H9 (cell line): ENCODE measurements at places on chromosomes 16 and 17.

DNA sequence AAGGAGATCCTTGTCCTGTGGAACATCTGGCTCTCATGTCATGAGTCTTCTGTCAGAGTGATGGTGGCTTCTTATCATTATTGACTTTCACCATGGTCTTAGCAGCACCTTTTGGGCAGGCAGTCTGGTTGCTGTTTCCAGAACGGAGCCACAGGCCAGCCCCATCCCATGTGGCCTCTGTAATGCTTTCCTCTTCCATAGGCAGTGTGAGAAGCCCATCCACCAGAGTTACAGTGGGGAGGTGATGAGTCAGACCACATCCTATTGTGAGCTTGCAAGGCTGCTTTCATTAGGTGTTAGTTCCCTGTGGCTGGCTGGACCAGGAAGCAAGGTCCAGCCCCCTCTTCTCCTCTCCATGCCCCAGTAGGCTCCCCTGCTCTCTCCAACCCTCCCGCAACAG lies 30.8 kb upstream of the SPACA3 start:
- DNase-seq: no peak

DNA sequence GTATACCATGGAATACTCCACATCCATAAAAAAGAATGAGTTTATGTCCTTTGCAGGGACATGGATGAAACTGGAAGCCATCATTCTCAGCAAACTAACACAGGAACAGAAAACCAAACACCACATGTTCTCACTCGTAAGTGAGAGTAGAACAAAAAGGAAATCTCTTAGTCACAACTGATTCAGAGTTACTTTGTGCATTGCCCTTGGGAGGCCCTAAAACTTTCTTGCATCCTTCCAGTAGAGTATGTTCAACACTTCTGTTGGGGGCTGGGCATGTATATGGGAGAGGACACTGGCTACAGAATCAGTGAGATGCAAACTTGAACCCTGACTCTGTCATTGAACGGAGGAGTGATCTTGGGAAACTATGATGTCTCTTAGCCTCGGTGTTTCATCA lies 147.4 kb upstream of the IRX5 start:
- DNase-seq: no peak

DNA sequence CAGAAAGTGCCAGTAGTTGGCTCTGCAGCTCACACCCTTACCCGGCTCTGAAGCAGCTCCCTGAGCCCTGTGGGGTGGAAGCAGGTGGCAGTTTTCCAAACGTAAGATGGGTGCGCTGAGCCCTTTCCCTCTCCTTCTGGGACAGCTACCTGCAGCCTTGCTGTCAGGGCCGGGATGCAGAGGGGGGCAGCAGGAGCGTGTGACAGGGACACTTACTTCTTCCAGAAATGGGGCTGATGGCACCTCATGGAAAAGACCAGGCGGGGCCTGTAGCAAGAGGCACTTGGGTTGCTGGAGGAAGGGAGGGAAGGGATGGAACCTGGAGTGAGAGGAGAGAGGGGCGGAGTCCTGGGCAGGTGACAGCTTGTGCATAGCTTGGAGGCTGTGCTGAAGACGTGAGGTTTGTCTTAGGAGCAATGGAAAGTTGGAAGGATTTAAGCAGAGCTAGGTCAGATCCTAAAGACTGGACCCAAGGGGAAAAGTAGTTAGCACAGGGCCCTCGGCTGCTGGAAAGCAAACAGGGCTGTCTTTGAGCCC lies 216.8 kb upstream of the RPL38 start:
- no peak for DNase-seq

DNA sequence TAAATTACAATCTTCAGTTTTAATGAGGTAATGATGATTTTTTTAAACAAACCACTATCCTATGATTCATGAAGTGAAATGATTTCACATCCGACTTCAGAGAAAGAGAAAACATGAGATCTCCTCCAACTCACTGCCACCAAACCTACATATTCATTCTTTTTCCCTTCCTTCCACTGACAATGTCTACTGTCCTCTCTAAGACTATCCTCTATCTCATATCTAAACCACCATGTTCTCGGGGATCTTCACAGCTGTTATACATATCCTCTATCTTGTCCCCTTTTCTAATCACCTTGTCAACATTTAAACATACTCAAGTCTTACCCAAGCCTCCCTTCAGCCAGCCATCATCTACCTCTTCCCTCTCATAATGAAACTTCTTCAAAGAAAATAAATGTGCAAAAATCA lies 53.5 kb downstream of the SMURF2 start:
- no peak for DNase-seq

DNA sequence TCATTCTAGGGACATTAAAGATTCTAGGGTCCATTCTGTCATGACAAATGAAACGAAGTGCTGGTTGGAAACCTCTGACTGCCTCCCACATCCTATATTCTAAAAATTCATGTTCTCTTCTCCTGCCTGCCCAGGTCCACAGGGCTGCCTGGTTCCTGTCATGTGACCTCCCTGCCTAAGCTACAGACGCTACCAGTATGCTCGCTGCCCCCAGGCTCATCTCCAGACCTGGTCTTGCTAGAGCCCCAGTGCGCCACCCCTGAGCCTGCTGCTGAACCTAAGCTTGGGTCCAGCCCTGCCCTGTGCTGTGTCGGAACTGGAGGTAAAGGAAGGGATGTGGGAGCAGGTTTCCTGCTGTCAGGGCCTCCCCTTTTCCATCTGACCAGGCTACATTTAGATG lies 231.6 kb upstream of the CDH5 start:
- no peak for DNase-seq

- no peak for DNase-seq
These were observed 8.2 kb downstream of the MYH3 start for GRCh38 chr17:10648956-10649355.

DNA sequence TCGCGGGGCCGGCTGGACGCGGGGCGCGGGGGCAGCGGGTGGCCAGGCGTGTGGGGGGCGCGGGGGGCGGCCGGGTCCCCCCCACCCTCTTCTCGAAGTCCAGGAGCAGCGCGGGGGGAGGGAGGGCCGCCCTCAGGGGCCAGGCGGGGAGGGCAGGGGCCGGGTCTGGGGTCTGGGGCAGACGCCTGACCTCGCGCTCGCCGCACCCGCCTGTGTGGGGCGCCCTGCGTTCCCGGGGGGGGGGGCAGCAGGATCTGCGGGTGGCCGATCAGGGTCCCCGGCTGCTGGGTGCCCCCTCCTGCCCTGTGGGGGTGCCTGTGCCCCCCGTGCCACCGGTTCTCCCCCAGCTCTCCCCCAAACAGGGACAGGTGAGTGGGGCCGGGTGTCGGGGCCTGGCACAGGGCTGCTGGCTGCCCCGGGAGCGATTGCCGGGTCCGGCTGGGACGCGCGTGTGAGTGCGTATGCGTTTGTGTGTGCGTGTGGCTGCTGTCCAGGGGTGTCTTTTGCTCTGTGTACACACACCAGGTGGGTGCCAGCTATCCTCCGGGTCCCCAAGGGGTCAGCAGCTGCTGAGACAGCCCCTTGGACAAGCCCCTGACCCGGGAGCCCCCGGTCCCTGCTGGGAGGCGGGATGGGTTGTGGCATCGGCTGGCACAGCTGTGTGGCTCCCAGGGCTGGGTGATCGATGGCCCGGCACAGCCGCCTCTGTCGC lies 663 bp downstream of the PRR35 start:
- no peak for DNase-seq

DNA sequence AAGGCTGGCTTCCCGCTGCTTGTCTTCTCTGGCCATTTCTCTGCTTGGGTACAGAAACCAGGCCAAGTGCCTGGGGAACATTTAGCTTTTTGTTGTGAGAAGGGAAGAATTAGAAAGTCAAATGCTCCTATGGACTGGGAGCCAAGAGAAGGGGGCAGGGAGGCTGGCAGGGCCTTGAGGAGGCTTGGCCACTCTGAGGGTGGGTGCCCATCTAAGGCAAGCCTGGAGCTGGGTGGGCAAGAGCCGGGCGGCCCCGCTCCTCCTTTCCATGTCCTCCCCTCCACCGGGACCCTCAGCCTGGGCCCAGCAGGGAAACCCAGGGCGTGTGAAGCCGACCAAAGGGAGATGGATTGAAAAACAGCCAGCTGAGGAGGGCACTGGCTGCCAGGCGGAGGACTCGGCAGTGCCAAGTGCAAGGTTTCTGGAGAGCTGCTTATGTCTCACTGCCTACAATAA lies 69.4 kb downstream of the NTN1 start:
- DNase-seq: no peak

GRCh38 chr17:27529230-27529796 lies 73.1 kb downstream of the KSR1 start:
- no peak for DNase-seq
